Stimulated activated CD8-positive, alpha-beta memory T cell treated with anti-CD3 and anti-CD28 coated beads, Interleukin-2, amount 100 ng/mL, for 1 hour (primary cell): ENCODE measurements at places on chromosomes 4 and X.

DNA sequence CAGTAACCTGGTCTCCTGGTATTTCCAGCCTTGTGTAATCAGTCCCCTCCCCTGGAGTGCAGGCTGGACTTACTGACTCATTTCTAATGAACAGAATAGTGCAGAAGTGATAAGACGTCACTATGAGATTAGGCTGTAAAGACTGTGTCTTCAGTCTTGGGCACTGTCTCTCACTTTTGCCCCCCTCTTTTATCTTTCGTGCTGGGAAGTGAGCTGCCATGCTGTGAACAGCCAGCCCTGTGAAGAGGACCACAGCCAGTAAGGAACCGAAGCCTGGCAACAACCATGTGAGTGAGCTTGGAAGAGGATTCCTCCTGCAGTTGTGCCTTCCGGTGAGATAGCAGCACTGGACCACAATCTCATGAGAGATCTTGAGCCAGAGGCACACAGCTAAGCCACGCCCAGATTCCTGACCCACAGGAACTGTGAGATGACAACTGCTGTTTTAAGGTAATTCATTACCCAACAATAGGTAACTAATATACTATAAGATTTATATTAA lies 67.5 kb upstream of the GPR34 start:
- no peak for DNase-seq

DNA sequence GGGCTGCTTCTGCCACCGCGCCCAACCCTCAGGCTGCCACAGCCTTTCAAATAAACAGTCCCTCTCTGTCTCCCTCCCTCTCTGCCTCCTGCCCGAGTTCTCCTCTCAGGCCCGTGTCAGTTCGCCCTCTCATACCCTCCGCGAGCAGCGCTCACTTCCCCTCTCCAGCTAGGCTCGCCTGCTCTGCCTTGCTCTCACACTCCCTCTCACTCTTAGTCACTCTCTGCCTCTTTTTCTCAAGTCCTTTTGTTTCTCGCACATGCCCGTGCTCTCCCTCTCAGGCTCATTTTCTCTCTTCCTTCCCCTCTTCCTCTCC lies 3.2 kb downstream of the EFNB1 start:
- DNase-seq: no peak

- no peak for DNase-seq
Measured at GRCh38 chrX:17798921-17799320, 61.6 kb downstream of the SCML1 start.

DNA sequence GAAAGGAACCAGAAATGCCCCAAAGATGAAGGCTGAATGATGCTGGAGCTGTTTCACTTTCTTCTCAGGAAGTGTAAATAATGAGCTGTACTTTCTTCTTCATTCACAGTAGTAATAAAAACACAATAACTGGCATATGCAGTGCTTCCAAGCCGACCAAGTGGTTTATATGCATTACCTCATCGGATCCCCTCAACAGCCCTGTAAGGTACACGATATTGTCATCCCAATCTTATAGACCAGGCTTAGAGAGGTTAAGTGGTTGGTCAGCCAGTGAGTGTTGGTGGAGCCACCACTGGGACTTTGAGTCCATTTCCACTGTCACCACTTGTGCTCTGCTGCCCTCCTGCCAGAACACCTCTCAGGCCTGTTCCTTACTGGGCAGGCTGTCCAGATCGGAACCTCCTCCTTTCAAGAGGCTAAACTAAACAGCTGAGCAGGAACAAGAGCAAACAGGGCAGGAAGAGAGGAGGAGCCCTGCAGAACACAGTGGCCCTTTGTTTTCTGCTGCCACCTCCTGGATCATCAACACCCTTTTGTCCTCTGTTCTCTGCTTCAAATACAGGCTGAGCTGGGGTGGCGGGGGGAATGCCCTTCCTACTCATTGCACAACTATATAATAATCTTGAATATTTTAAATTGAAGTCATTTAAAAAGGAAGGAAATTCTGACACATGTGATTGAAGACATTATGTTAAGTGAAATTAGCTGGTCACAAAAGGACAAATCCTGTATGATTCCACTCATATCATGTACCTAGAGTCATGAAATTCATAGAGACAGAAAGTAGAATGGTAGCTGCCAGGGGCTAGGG lies 112.5 kb upstream of the ATP6AP2 start:
- DNase-seq: no peak

DNA sequence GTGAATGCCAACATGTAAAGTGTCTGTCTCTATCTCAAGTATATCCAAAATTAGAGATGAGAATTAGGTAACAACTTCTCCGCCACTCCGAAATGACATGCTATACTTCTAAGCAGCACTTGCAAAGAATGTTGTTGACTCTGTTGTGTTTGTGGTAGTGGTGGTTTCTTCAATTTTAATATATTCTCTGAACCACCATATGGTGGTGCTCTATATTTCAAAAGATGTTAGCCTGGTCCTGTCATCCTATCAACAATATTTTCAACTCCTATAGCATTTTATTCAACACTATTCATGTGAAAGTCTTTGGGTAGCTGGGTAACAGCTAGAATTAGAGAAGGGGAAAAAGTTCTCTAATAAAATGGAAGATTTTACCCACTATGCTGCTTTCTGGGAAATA lies 1622.8 kb upstream of the IGFBP7 start:
- DNase-seq: no peak

- DNase-seq: no peak
Measured at GRCh38 chrX:15737190-15737958, 696 bp upstream of the CA5B start.
